ENCODE measurements at places on chromosomes 7 and 10. TPM values are rescaled to one million over a fixed set of nuclear protein-coding genes. Genes with fewer than 3 reads are reported as not detected.

DNA sequence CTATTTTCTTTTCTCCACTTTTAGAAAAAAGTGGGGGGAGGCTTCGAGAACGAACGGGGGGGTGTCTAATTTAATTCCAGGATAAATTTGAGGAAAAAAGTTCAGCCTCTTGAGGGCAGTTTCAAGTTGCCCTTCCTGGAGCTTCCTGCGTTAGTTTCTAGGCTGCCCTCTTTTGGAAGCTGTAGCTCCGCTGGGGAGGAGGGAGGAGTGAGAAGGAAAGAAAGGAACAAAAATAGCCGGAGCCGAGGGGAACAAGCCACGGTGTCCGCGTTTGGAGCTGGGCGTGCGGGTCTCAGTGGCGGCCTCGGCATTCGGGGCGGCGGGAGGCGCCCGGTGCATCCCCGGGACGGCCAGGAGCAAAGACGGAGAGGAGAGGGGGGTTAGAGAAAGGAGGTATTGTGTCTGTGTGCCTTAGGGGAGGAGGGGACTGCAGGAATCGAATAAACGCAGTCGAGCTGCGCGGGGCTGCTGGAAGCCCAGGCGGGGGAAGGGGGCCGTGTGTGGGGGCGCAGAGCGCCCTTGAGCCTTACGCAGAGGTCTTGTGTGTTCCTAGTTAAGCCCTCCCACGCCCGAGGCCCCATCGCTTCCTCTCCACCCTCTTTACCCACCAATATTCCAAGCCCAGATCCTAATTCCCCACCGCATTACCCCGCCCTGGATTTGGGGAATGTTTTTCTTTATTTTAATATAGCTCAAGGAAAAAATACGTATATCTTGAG lies 2.0 kb upstream of the TNRC18 start:
- peak; percentile 81 for DNase-seq

GRCh38 chr10:104331208-104331838 lies 6.9 kb downstream of the ITPRIP start:
- no peak for DNase-seq

DNA sequence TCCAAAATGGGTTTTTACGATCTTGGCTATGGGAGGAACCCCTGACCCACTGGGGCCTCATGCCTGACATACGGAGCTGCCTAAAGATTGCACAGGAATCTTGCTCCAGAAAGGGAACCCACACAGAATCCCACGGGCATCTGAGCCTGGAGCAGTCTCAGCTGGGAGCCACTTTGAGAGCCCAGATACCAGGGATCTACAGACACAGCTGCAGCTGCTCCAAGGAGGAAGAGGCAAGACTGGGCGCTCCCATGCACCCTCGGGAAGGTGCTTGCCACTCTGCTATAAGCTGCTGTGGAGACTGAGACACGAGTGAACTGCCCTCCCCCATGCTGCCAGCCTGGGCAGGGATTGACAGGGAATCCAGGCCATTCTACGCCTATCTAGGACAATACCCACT lies 202.5 kb downstream of the REEP3 start:
- DNase-seq = no peak

DNA sequence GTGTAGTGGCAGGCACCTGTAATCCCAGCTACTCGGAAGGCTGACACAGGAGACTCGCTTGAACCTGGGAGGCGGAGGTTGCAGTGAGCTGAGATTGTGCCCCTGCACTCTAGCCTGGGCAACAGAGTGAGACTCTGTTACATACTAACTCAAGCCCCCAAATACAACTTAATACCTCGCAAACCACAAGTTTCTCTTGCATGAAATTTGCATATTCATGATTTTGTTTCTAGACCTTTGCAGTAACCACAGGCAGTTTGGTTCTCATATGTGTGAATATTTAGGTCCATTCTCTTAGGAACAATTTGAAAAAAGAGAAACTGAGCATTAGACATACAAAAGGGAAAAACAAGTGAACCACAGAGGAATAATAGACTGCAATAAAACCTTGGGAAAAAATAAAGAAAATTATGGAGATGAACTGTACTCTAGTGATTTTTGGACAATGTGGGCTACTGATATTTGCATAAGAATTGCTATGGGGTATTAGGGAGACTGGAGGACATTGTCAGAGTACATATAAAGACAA lies 77.0 kb downstream of the ZNF277 start:
- DNase-seq = no peak

DNA sequence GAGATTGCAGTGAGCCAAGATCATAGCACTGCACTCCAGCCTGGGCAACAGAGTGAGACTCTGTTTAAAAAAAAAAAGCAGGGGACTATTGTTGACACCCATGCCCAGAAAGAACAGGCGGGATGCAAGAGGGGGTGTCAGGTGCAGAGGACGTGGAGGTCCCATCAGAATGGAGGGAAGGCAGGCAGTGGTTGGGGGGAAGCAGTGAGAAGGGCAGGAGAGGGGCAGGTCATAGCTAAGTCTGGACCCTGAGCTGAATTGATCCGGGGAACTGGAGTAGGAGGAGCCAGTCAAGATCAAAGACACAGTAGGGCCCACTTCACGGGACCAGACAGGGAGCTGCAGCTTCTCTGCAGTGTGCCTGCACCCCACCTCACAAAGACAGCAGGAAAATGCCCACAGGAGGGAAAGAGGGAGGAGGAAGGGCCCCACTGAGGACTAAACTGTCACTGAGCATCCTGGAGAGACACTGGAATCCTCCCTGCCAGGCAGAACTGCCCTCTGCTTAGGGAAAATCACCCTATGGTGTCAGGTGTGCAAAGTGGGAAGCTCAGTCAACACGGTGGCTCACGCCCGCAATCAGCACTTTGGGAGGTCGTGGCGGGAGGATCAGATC lies 27.3 kb upstream of the ECHDC3 start:
- no peak for DNase-seq

- no peak for DNase-seq
Measured at GRCh38 chr7:152162287-152162686, 136.8 kb downstream of the GALNT11 start.

DNA sequence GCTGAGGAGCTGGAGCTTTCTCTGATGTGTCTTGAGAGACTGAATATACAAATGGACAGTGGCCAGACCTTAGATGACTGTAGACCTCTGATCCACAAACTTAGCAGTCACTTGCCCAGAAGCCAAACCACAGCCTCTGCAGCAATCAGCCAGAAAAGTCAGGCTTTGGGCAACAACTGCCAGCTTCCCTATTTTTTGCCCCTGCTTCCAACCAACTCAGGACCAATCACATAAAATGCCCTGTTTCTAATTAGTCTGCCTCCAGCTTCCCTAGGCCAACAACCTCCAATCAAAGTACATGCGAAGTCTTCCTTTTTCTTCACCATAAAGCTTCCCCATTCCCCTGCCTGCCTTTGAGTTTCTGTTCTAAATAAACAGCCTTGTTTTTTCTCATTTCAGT lies 37.8 kb upstream of the CACUL1 start:
- DNase-seq = no peak

- DNase-seq = no peak
Measured at GRCh38 chr7:52423251-52423650, 612.2 kb upstream of the POM121L12 start.

DNA sequence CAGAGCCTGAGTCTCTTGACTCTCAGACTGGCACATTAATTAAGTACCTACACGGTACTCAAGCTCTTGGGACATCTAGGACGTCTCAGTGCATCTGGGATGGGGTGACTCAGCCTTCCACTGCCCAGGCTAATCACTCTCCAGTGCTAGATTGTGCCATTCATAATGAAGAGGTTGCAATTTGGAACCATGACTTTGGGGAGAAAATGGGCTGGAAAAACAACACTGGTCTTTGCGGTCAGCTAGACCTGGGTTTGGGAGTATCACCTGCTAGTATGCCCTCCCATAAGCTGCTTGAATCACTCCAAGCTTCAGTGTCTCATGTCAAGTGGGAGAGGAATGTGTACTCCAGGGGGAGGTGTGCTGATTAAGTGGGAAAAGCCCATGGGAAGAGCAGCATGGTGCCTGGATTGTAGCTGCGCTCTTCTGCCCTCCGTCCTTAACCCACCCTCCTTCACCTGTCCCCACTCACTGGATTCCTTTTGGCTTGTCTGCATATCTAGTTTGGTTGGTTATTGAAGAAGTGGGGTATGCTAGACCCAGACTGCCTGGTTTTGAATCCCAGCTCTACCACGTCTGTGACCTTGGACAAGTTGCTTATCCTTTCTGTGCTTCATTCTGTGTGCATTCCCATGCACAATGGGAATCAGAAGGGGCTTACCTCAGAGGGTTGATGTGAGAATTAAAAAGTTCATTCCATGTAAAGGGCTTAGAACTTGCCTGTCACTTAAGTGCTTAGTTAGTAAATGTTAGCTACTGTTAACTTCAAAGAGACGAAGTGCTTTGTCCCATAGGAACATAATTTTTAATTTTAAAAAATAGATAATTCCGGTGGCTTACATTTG lies 3.8 kb downstream of the NFE2L3 start:
- no peak for DNase-seq

DNA sequence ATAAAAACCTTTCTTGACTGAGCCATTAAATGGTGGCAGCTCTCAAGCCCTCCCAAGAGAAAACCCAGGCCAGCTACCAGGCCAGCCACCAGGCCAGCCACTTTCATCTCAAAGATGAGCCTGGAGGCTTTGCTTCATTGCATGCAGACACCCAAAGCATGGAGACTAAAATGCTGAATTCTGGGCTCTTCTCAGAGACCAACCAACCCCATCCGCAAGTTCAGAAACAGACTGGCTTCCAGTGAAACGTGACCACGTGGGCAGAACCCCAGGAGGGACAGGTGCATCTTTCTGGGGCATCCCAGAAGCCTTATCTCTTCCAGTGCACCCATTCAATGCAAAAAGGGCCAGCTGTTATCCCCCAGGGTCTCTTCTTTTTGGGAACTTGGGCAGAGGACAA lies 20.9 kb downstream of the CHST15 start:
- no peak for DNase-seq

DNA sequence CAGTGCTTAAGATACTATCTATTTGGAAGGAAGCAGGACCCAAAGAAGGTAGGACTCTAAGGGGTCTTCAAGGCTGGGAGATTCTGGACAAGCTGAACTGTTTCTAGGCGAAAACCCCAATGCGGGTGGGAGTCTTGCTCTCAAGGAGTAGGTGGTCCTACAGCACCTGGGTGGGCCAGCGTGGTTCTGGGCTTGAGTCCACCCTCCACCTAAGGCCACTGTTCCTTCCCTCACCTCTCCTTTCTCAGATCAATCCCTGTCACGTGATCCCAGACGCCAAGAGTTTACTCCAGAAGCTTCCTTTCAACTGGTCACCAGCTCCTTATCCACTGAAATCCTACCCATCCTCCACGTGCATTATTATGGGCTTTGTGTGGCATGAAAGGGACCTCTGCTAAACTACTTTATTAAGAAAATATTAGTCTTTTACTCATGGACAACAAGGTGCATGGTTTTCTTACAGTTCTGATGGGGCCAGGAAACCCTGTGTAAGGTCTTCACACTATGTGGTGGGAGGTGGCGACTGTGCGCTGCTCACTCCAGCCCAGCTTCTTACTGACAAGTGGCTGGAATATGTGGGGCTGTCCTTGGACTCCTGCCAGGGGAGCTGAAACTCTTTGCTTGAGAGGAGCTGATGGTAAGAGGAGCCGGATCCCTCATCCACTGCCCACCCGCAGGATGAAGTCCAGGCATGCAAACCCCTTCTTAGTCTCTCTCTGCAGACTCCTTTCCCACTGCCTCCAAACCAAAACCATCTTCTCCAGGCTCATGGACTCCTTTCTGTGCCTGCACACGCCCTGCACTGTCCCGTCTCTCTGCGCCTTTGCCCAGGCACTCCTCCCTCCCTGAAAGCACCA lies 1.6 kb downstream of the ZNF746 start:
- peak; percentile 84 for DNase-seq

GRCh38 chr10:110455446-110455845 lies 42.3 kb upstream of the DUSP5 start:
- no peak for DNase-seq

GRCh38 chr7:96299496-96299895 lies 22.4 kb downstream of the SLC25A13 start:
- no peak for DNase-seq

The PNLIP gene
- total RNA-seq = not detected

The MYO1G gene
- total RNA-seq = 1.9 TPM

The MBL2 gene
- not detected for total RNA-seq
